ENCODE measurements at places on chromosomes 2 and 18. TPM values are rescaled to one million over a fixed set of nuclear protein-coding genes. Genes with fewer than 3 reads are reported as not detected.

- no peak for DNase-seq
Observed at GRCh38 chr2:202771741-202772460, 99.7 kb downstream of the ICA1L start.

- DNase-seq: no peak
Observed at GRCh38 chr2:169797601-169798000, 1.1 kb upstream of the SSB start.

- no peak for DNase-seq
Observed at GRCh38 chr2:232497348-232497747, 9.7 kb upstream of the ECEL1 start.

DNA sequence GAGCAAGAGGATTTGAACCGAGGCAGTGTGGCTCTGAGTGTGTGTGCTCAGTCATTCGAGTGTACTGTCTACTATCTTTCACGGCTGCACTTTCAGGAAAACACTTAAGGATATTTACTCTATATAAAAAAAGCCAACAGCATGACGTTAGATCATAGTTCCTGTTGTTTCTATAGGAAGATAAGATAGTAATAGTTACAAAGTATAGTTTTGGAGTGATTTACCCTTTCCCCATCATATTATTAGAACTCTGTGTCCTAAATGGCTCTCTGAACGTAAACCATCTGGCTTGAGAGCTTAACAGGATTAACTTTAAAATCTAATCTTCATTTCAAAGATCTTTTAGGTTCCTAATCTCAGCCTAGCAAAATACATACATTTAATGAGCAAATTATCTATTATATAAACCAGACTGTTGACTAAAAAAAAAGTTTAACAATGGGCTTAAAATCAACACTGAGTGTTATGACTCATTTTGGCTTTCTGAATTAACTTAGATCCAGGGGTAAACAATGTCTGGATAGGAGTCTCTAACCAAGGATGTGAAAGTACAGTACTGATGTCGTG is 150.3 kb upstream of the DNMT3A start:
- DNase-seq: no peak

The SCN9A gene
- 0.75 TPM for total RNA-seq

The IL1B gene
- total RNA-seq: 0.48 TPM

Data from cardiac septum (tissue), 1 donor.